Foreskin keratinocyte (primary cell): ENCODE measurements at places on chromosomes 12 and 14.
A peak's percentile ranks its signal among the peaks of the same experiment; 100 is the strongest.

GRCh38 chr12:20469756-20470155 lies 101.4 kb downstream of the PDE3A start:
- no peak for DNase-seq

DNA sequence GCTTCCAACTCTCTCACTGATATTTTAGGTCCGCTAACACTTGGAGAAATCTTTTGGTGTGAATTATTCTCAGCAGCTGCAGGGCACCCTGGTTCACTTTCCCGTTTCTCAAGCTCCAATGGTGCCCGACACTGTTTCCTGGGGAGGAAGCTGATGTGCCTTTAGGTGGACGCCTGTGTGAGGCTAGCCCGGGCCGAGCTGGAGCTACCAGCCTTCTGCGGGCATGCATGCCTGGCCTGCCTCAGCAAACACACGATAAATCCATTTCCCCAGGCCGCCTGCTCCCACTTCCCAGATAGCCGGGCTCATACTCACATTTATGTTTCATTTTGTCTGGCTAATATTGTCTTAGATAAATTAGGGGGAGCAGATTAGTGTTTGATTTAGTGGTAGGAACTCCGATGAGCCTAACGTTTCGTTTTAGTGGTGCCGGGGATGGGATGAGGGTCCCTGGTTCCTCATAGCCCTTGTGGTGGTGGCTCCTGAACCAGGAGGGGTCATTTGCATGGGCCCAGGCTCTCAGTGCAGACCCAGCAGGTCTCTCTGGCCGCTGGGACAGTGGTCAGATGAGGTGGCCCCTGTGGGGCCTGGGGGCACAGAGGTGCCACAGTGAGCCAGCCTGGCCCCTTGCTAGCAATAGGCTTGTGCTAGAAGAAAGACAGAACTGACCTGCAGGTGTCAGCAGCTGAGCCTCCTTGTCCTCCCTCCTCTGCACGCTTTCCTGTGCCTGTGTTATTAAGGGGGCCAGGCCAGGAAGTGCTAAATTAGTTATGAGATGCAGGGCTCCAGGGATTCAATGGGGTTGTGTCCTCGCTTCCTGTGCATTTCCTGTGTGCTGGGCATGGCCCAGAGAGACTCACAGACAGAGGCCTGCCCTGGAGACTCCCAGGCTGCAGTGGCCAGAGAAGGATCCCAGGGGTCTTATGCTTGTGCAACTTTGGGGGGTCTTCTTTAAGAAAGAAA lies 88.3 kb downstream of the KIF26A start:
- no peak for DNase-seq

GRCh38 chr14:28709571-28710305 lies 56.8 kb upstream of the FOXG1 start:
- no peak for DNase-seq

DNA sequence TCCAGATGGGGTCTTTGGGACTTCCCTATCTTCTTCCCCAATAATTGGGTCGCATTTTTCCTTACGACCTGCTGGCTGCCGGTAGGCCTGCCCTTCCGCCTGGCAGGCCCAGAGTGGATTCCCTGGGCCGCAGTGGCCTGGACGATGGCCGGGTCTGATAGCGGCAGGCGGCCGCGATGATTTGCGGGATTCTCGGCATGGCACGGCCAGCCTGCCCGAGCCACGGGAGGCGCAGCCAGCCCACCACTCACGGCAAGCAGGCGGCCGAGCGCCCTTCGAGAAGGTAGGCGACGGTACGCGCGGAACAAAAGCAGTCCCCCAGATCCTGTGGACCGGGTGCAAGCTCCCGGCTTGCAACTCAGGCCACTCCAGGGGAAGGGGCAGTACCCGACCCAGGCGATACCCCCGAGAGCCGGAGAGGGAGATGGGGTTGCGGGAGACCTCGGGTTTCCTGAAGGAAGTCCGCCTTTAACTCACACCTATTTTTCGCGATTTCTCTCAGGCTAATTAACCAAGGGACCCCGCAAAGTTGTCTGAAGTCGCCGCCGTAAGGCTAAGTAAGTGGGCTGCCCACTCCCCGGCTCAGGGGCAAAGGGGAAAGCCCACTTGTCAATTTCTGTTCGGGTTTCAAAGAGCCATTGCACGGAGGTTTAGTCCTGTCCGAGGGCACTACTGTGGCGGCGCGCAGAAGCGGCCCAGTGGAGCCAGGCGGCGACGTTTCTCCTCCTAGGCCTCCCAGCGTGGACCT lies 1.4 kb upstream of the GSC start:
- DNase-seq: no peak

GRCh38 chr12:64091186-64091585 lies 130.9 kb downstream of the KICS2 start:
- DNase-seq: no peak

- DNase-seq: no peak
Observed at GRCh38 chr14:63510538-63510937, 32.6 kb downstream of the PPP2R5E start.

DNA sequence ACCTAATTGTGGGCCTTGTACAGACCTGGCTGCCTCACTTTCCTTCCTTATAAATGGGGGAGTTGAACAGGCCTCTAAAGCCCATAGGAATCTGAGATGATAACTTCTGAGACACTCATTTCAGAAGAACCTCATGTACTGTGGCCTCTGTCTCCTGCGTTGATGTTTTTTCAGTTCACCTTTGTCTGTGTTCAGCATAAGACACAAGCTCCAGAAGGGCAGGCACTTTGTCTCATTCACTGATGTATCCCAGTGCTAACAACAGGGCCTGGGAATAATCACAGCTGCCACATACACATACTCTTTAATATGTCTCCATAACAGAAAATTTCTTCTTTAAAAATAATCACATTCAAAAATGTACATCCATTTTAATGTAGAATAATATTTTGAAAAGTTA lies 3.3 kb downstream of the FGD6 start:
- peak; percentile 35 for DNase-seq

DNA sequence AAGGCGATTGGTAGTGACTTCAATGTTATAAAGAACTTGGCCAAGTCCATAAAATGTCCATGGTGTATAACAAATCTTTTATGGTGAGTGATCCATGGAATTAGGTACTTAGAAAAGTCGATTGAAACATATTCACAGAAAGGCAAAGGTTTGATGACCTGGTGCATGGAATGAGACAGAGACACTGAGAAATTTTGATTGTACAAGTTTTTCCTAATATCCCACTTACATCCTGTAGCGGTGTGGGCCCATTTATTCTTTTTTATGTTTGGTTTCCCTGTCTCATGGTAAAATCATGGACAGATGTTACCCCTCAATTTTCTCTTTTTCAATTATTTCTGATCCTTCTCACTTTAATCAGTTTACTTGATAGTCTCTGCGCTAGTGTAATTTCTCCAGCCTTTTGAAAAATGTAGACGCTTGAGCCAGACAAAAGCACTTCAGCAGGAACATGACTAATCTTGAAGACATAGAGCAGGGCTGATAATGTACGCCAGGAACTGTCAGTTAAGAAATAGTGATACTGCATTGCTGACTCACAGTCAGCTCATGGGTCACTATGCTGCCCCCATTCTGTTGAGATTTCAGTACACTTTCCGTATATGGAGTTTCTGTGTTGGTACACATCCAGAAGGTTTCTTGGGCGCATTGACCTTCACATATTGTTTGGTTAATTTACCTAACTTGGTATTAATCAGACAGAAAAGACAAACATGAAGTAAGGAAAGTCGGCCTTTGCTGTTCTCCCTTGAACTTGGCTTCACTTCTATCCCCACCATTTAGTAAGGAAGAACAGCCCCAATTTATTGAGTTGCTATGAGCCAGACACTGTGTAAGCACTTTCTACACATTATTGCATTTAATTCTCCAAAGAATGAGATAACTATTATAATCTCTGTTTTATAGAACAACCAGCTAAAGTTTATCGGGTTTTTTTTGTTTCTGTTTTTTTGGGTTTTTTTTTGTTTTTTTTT lies 841.7 kb downstream of the DIO2 start:
- peak; percentile 80 for DNase-seq

- peak; percentile 16 for DNase-seq
Observed at GRCh38 chr12:19572920-19573558, 133.7 kb downstream of the AEBP2 start.

DNA sequence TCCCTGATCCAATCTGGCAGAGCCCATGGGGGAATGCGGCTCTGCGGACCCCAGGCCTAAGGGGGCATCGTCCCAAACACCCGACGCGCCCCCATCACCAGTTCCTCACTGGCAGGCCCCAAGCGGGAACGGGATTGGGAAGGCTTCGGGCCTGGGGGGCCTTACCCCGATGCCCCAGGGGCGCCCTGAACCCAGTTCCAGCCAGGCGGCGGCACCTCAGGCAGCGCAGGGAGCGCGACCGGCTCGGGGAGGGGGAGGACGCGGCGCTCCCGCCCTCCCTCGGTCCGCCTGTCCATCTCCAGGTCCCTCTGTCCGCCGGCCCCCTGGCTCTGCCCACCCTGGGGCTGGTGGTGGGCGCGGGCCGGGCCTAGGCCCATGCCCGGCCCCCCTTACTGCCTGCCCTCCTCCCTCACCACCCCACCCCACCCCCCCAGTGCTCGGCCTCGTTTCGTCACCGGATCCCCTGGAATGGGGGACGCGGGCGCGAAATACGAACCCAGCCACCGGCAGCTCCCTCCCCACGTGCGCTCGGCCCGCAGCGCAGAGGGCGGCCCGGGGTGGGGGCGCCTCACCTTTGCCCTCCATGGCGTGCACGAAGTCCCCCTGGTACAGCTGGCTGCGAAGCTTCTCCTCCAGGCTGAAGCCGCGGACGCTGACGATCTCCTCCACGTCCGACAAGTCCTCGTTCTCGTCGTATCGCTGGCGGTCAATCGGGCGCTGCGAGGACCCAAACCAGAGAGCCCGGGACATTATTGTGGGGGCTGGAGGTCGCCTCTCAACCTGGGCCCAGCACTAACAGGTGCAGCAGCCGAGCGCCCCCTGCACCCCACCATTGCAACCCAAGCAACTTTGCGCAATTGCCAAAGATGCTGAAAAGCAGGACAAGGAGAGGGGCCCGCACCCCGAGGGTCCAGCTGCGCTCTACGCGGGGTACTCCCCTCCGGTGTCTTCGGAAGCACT lies 2.3 kb downstream of the KDM2B start:
- no peak for DNase-seq

DNA sequence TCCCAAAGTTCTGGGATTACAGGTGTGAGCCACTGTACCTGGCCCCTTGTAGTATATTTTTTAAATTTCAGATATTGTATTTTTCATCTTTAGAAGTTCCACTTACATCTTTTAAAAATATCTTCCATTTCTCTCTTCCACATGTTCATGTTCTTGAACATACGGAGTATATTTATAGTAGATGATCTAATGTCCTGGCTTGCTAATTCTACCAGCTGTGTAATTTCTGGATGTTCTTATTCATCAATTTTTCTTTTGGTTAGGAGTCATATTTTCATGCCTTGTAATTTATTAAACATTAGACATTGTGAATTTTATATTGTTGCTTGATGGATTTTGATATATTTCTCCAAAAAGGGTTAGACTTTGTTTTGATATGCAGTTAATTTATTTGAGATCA lies 30.8 kb downstream of the NTN4 start:
- no peak for DNase-seq

GRCh38 chr14:67077921-67078320 lies 111.3 kb upstream of the GARIN2 start:
- no peak for DNase-seq

DNA sequence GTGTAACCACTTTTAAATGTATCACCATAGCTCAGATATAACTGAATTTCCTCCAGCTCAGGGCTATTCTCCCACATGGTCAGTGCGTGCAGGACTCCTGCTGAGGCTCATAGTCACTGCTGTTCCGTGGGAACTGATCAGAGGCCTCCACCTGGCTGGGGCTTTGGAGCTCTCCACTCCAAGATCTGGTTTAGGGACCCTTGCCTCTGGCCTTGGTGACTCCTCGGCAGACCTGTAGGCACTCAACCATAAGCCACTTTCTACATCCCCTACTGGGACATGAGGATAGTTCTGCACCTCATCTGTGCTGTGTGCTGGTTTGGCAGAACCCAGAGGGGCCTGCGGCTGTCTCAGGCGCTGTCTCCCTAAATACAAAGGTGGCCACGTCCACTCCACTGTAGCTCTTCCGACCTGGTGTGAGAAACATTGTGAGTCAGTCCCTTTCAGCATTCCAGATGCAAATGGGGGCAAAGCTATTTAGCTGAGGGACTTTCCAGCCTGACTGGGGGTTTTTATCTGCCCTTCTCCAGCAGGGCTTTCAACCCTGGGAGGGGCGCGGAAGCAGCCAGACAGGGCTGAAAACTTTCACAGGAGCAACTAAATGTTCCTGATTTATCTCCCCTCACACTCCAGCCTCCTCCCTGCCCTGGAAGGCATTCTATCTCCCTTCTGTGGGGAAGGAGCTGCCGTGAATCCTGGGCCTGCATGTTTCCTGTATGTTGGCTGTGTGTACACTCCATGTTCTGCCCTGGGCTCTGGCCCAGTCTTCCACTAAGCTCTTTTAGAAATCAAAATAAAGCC lies 218.3 kb upstream of the DAAM1 start:
- DNase-seq: peak; percentile 29

DNA sequence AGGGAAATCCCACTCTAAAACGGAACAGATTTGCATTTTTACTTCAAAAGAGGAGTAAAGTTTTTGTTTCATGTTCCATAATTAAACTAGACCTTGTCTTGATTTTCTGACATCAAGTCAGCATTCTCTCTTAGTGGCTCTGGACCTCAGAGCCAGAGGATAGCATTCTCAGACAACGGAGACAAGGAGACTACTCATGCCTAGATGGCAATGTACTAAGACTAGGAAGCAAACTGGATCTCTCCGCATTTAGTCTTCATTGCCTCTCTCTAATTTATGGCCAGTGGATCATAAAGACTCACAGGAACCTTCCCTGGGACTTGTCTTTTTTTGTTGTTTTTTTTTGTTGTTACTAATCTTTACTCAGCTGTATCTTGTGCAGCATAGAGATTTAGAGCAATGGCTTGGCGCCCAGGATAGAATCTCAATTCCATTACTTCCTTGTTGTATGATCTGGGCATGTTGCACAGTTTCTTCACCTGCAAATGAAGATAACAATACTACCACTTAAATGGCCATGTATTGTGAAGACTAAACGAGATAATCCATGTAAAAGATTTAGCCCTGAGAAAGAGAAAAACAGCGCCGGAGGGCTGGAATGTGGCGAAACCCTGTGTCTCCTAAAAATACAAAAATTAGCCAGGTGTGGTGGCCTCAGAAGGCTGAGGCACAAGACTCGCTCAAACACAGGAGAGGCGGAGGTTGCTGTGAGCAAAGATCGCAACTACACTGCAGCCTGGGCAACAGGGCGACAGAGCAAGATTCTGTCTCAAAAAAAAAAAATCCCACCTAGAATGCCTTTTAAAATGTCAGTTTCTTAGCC lies 4.0 kb upstream of the GEMIN2 start:
- DNase-seq: no peak

GRCh38 chr12:71019282-71019831 lies 98.8 kb upstream of the PTPRR start:
- no peak for DNase-seq

DNA sequence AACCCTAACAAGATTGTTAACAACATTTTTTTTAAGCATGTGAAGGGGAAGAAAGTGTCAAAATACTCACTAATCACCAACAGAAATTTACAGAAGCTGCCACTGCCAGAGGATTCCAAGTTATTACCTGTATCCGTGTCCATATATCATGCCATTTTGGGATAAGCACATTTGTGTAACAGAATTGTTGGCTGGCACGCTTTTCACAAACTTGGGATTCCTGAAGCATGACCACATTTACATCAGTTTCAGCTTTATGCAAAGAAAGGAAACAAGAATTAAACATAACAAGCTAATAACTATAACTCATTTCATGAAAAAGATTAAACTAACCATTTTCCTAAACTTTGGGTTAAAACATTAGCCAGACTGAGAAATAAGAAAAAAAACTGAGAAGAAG lies 5.9 kb downstream of the NEMP1 start:
- no peak for DNase-seq
